NCI-H510A (cell line): ENCODE measurements at places on chromosomes 3 and 15.
A peak's percentile ranks its signal among the peaks of the same experiment; 100 is the strongest.

GRCh38 chr3:66312039-66312438 is 91.2 kb downstream of the SLC25A26 start:
- DNase-seq = no peak

DNA sequence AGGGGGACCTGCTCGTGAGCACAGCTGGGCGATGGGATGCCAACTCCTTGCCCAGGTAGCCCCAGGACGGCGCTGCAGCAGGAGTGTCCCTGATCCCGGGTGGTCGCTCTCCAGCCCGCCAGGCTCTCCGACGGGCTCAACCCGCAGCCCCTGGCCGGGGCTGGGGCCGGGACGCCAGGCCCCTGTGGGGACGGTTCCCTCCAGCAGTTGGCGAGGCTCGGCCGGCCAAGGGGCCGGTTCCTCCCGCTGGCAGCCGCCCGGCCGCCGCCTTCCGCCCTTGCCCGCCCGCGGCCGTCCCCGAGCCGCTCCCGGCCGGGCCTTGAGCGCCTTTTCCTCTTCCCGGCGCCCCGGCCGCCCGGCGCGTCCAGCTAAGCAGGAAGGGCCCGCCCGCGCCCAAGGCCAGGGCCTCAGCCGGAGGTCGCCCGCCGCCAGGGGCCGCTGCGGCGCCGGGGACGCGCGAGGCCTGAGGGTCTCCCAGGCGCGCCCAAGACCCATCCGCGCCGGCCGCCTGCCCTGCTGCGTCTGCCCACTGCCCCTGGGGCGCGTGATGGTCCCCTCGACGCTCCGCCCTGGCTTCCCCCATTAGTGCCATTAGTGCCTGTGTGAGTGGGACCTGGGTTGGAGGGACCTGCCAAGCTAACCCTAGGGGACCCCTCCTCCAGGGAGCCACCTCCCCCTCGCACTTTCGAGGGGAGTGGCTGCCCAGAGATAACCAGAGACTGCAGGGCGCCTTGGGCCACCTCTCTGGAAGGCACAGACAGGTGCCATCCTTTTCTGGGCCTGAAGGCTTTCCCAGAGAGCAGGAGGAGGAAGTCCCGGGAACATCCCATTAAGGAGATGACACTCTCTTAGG is 106.4 kb downstream of the FBLN2 start:
- DNase-seq = peak; percentile 37

- DNase-seq = no peak
Measured at GRCh38 chr3:66884659-66885058, 113.4 kb upstream of the KBTBD8 start.

- DNase-seq = no peak
Measured at GRCh38 chr3:122168044-122168443, 15.4 kb upstream of the CASR start.

DNA sequence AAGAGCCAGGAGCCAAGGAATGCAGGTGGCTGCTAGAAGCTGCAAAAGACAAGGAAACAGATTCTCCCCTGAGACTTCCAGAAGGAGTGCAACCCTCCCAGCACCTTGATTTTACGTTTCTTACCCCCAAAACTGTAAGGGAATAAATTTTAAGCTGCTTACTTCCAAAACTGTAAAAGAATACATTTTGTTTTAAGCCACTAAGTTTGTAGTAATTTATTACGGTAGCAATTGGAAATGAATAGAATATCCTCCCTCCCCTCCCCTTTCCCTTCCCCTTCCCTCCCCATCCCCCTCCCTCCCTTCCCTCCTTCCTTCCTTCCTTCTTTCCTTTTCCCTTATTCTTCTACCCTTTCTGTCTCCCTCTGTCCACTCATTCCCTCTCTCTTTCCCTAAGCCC is 203.7 kb upstream of the CFAP20DC start:
- DNase-seq = no peak

GRCh38 chr15:75928680-75929608 is 25.3 kb downstream of the FBXO22 start:
- DNase-seq = no peak

- DNase-seq = no peak
Measured at GRCh38 chr3:179410999-179411398, 40.3 kb downstream of the GNB4 start.

GRCh38 chr3:79230266-79230665 is 537.5 kb downstream of the ROBO1 start:
- DNase-seq = no peak

GRCh38 chr3:62027796-62028195 is 345.6 kb downstream of the FEZF2 start:
- DNase-seq = no peak

DNA sequence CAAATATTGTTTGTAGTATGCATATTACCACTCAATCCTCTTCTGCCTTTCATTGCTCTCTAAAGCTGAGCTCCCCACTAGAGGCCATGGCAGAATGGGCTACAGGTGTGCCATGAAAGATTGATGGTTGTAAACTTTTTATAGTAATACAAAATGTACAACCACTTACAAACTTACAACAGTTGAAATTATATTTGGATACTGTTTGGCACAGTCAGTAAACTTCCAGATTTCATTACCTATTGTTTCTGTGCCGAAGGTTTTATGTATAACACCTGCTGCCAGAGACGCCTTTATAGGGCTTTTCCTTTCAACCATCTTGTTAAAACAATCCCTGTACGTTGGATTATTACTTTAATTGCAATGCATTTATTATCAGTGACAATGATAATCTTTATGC is 7.0 kb downstream of the ROPN1 start:
- no peak for DNase-seq

- DNase-seq = no peak
Measured at GRCh38 chr3:66851894-66852613, 146.1 kb upstream of the KBTBD8 start.

GRCh38 chr3:13201851-13202250 is 128.6 kb upstream of the IQSEC1 start:
- DNase-seq = no peak

GRCh38 chr3:28856796-28857195 is 424.1 kb upstream of the RBMS3 start:
- no peak for DNase-seq

DNA sequence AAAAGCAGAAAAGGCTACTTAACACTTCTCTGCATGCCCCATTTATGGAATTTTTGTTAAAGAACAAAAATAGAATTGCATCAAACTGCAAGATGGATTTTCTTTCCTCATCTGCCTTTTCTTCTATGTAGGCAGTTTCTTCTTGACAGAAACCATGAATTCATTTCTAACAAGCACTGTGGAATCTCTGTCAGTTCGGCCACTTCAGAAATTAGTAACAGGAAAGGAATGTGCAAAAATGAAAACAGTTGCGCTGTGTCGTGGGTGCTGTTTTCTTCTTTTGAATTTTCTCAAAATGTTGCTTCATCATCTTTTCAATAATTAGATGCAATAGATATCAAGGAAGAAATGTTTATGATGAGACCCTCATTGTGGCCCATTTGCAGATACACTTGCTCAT is 151.6 kb downstream of the FOXB1 start:
- DNase-seq = no peak

DNA sequence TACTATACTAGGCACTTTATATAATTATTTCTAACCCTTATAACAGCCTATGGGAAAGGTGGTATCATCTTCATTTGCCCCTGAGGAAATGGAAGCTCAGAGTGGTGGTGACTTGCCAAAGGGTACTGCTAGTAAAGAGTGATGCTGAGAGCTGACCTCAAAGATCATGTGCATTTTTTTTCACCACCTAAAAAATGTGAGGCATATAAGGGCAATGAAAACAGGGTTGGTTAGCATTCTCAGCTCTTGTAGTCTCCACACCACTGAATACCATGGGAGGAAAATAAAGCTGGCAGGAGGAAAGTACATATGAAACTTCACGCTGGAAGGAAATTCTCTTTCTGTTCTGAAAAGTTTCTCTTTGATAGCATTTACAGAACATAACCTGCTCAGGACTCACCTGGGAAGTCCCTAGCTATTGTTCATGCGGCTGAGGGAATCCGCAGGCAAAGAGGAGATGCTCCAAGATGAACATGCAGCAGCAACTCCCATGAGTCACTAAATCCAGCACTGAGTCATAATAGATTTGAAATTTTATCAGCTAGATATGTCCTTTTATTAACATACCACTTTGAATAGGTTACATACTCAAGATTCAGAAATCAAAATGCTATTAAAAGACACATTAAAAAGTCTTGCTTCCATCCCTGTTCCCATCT is 17.3 kb downstream of the FAIM start:
- no peak for DNase-seq

- DNase-seq = no peak
Measured at GRCh38 chr15:34154725-34155204, 52.9 kb downstream of the PGBD4 start.

- no peak for DNase-seq
Measured at GRCh38 chr3:78963771-78964170, 804.0 kb downstream of the ROBO1 start.

DNA sequence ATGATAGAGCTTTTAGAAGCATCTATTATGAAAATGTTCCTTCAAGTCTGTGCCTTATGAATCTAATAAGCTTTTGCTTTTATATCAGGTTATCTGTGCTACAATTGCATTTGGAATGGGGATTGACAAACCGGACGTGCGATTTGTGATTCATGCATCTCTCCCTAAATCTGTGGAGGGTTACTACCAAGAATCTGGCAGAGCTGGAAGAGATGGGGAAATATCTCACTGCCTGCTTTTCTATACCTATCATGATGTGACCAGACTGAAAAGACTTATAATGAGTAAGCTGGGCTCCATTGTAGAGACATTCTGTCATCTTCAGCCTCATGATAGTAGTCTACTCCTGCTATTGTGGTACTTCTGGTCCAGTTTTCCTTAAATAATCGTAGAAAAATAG is 73.4 kb downstream of the BLM start:
- DNase-seq = no peak

DNA sequence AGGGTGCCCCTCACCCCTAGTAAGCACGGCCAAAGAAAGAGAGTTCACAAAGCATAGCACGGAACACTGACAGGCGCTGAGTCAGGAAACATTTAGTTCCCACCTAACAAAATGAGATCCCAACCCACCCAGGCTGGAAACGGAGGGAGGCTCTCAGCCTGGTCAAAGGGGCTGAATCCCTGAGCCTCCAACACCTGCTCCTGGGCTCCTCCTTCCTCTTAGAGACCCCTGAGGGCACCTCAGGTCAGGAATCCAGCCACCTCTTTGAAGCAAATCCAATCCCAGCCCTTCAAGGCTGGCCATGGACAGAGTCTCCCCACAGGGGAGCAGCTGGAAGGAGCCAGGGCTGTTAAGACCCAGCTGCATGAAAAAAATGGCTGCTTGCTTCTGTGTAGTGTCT is 154.4 kb upstream of the HES1 start:
- no peak for DNase-seq

DNA sequence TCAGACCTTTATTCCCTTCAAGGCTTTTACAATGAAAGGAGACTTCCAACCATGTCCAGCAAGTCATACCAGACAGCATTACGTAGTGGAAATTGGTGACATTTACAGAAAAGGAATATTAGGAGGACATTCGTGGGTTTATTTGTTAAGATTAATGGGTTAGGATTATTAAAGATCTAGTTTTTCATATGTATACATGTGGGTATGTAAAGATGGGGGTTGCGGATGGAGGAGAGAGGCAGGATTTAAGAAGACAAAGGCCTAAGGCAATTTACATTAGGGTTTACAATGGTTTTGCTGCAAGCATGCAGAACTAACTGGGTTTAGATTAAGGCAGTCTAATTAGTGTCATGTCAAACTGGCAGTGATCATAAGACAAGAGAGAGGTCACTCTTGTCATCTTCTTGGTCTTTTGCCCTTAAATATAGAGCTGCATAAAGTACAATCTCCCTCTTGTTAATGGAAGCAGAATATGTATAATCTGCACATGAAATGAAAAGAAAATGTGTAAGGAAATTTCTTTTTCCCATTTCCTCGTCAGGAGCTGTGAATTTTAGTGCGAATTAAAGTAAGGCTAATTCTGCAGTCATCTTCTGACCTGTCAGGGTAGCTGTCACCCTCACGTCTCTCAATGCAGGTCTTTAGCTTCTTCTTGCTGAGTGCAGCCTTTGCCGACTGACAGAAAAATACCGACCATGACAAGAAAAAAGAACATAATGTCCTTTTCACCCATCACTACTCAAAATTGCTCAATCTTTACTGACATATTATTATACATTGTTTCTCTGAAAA is 258.9 kb upstream of the MEIS2 start:
- no peak for DNase-seq

DNA sequence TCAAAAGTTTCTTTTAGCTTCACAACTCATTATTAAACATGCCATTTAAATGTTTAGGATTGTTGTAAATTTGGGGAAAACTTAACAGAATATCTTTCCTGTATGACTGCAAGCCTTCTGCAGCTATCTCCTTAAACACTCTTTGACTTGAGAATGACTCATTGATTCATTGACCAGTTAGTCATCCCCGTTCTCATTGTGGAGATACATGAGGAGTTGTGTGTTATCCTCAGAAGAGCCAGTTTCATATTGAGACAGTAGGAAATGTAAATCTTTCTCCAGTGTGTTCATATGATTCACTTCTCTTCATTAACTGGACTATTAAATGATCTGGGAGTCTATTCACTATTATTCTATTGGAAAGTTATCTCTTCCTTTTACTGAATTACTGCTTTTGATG is 83.0 kb downstream of the CRYGS start:
- no peak for DNase-seq

DNA sequence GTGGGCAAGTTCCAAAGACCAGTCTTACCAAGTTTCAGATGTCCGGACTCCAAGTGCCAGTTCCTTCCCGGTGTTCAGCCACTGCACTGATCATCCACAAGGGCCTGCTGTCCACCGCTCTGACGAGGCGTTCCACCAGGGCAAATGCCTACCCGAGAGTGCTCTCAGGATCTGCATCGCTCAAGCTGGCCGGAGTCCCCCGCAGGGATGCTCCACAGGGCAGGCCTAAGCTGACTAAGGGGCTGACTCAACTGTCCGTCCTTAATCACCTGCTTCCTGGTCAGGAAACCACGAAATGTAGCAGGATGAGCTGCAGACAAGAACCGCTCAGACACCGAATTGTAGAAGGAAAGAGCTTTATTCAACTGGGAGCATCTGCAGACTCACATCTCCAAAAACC is 341.6 kb downstream of the KCNH8 start:
- no peak for DNase-seq

DNA sequence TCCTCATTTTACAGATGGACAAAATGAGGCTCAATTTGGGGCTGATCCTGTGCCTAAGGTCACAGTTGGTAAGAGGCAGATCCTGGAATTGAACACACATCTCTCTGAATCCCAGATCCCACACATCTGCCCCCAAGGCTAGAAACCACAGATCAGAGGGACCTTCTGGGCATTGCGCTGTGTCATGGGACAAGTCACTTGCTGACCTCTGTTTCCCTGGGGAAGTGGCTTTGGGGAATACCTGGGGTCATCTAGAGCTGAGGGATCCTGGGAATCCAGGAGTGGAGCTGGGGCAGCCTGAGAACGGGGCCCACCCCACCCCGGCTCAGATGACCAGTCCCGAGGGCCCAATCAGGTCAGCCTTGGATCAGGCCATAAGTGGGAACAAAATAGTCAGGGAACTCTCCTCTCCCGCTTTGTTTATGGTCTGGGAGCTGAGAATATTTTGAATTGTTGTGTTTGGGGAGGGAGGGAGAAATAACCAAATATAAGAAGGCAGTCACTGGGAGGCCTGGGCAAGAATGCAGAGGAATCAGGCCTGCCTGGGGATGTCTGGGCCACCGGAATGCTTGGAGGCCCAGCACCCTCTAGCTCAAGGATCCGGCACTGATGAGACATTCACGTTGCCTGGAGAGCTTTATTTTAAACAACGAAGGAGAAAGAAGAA is 8.8 kb upstream of the SLC6A6 start:
- no peak for DNase-seq
